ENCODE measurements at places on chromosomes 1 and 21.

- DNase-seq, result no peak
Observed at GRCh38 chr1:84888753-84889152, 4.3 kb downstream of the LPAR3 start.

- DNase-seq, result no peak
Observed at GRCh38 chr1:153612111-153612754, 704 bp downstream of the S100A16 start.

GRCh38 chr1:32414186-32414886 is 20.1 kb upstream of the BSDC1 start:
- DNase-seq, result no peak

GRCh38 chr21:34818662-34819158 is 149.9 kb downstream of the CLIC6 start:
- DNase-seq, result no peak

DNA sequence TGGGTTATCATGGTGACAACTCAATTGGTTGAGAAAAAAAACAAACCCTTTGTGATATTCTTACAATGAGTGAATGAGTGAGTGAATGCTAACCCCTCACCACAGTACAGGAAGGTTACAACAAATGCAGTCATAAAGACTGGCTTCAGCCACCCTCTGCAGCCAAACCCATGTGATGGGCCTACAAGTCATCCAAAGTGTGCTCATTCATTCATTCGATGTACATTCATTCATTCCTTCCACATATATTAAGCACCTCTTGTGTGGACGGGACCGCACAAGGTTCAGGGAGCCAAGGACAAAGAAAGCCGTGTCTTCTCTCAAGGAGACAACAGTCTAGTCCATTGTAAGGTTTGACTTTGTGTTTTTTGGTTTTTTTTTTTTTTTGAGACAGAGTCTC is 49.4 kb downstream of the WDR4 start:
- DNase-seq, result no peak

All from fibroblast of skin of scalp (primary cell).